Activated naive CD8-positive, alpha-beta T cell treated with anti-CD3 and anti-CD28 coated beads, Interleukin-2, amount 50 U/mL, for 24 hours (primary cell): ENCODE measurements at places on chromosomes 1 and 21.
A peak's percentile ranks its signal among the peaks of the same experiment; 100 is the strongest.

GRCh38 chr1:90838720-90839119 lies 121.6 kb upstream of the BARHL2 start:
- no peak for DNase-seq

DNA sequence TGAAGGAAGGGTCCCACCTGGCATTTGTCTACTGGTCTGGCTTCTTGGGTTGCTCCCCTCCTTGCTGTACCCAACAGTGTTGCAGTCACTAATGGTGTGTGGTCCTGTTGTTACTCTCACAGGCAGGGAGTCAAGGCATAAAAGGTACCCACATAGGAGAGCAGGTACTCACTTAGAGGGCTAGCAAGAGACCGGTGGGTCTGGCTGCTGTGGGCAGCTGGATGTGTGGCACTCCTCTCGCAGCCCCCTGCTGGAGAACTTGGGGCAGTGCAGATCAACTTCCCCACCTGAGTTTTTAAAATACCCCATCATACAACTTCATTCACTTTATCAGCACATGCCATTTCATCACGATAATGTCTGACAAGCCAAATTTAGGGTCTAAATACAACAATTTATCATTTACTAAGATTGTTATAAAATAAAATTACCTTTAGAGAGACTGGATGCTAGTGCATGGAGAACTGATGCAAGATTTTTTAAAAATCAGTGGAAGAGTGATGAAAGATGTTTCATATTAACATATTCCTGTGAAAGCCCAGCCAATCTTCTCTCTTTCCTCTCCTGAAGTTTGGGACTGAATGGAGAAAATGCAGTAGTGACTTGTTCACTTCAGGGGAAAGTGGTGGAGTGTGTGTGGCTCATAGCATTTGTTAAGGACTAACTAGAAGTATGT lies 42.8 kb downstream of the ACP6 start:
- DNase-seq = peak; percentile 63

DNA sequence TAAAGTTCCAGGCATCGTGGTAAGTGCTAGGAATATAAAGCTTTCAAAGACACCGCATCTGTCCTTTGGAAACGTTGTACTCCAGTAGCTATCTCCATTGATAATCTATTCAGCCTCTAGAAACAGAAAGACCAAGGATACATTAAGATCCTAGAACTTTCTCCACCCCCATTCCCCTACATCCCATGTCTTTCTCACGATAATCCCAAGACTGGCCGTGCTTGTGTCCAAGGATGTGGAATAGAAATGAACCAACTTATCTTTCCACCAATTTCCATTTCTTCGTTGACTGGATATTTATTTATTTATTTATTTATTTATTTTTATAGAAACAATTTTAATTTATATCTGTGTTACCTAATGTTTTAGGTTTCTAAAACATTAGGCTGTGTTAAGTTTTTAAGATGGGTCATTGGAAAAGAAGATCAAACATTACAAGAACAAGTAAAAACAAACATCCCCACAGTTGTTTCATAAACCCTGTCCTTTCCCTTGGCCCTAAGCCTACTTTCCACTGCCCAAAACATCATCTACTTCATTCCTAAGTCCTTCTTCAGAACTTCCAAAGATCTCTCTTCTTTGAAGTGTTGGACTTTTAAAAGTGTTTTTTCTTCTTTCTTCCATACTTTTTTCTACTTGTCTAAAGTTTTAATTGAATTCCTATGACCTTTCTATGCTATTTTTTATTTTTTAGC lies 39.7 kb downstream of the LRRC8C start:
- DNase-seq = no peak

GRCh38 chr1:17919525-17920439 lies 164.6 kb downstream of the ACTL8 start:
- DNase-seq = no peak

DNA sequence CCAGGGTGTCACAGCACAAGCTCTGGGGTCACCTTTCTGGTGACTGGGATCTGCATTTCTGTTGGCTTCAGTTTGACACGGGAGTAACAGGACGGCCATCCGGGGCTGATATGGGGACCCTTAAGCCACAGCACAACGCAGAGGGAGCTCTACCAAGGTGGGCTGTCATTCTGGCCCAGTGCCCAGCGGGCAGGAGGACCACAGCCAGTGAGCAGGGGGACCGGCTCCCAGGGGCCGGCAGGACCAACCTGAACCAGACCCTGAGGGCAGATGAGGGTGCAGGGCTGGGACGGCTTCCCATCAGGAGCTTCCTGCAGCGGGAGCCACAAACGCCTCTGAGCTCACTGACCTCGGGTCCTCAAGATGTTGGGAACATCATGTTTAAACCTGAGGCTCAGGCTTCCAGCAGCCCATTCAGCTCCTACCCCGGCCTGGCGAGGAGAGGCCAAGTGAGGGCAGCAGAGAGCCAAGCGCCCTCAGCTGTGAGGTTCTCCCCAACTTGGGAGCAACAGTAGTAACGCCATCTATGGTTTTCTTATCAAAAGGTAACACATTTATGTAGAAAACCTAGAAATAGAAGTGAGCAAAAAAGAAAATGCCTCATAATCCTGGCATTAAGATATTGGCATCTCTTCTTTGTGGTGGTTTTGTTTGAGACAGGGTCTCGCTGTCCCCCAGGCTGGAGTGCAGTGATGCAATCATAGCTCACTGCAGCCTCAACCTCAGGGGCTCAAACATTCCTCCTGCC lies 26.8 kb downstream of the TMEM201 start:
- DNase-seq = peak; percentile 59

- peak; percentile 35 for DNase-seq
These were observed 9.0 kb upstream of the CSF1 start for GRCh38 chr1:109901524-109902145.

- DNase-seq = no peak
These were observed 8.9 kb downstream of the GABRD start for GRCh38 chr1:2027961-2028583.

GRCh38 chr1:7886405-7886745 lies 33.5 kb upstream of the UTS2 start:
- no peak for DNase-seq

DNA sequence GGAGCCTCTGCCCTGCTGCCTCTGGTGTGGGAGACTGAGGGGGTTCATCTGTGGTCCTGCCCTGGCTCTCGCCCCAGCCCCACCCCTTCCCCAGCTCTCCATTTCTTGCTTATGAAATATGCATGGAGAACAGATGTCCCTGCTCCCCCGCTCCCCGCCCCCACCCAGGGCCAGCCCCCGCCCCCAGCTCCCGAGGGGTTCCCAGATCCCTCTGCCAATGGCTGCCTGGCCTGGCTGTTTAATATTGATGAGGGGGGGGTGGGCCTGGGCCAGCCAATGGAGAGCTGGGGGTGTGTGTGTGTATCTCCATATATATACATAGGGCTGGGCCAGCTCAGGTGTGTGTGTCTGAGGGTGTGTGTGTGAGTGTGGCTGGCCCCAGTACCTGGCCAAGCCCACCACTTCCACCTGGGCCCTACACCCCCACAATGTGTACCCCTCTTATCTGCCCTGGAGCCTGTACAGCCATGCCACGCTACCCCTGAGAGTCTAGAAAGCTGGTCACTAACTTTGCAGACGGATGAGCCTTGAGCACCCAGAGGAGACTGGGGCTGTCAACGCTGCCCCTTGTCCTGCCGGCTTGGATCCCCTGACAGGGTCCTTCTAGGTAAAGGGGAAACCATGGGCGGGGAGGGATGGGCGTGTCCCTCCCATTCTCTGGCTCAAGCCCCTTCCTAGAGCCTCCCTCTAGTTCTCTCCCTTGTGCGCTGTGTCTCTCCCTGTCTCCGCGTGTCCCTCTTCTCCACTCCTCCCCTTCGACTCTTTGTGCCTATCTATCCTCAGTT lies at the start of gene NHLH1:
Gene NHLH1 (plus strand): TSS at position 341 of the 785 bp plus-strand sequence. CDS start 3,661 bp downstream, outside the sequence.
- no peak for DNase-seq

DNA sequence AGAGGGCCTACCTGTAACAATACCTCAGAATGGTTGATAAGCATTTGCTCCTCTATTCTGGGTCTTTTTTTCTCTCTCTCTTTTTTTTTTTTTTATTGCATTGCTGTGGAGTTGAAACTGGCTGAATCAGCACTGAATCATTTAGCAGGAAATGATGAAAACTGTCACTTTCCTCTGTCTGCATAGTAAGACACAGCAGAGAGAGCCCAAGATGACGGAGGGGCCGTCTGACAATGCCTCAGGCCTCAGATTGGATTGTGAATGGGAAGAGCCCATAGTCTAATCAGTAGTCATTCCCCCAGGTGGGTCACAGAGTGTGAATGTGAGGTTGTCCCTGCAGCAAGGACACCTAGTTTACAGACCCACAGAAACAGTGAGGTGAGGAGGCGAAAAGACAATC lies 193.2 kb upstream of the PLXNA2 start:
- no peak for DNase-seq

DNA sequence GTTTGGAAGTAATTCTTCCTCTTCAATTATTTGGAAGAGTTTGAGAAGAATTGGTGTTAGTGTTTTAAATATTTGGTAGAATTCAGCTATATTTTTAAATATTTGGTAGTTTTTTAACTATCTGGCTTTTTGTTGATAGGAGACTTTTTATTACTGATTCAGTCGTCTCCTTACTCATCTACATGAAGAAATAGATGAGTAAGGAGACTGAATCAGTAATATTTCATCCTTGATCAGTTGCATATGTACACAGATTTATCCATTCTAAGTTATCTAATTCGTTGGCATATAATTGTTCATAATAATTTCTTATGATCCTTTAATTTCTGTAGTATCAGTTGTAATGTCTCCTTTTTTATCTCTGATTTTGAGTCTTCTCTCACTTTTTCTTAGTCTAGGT lies 224.1 kb downstream of the GPR52 start:
- DNase-seq = no peak

DNA sequence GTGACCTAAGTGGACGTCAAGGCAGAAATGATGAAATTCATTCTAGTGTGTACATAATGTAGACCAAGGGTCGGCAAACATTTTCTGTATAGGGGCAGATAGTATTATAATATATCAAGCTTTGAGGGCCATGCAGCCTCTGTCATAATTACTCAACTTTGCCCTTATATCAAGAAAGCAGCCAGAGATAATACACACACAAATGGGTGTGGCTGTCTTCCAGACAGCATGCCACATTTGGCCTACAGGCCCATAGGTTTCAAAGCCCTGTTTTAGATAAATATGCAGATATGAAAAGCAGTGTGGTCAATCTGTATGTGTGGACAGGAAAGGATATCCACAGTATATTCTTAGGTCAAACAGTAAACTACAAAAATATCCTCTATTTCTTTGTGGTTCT lies 320.1 kb upstream of the FMN2 start:
- DNase-seq = no peak

DNA sequence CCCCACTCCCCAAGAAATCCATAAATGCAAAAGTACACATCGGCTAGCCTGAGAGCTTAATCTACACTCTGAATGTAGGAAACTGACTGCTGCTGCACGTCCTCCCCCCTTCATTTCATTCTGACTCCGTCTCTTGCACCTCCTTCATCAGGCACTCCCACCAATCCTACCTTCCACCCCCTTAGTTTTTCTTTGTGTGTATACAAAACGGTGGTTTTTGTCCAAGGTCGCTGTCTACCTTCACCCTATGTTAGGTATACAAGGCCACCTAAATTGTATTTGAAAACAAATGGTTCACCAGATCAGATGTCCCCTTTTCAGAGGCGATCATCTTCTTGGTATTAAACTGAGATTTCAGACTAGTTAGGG lies 1.9 kb downstream of the WDR26 start:
- DNase-seq = no peak

DNA sequence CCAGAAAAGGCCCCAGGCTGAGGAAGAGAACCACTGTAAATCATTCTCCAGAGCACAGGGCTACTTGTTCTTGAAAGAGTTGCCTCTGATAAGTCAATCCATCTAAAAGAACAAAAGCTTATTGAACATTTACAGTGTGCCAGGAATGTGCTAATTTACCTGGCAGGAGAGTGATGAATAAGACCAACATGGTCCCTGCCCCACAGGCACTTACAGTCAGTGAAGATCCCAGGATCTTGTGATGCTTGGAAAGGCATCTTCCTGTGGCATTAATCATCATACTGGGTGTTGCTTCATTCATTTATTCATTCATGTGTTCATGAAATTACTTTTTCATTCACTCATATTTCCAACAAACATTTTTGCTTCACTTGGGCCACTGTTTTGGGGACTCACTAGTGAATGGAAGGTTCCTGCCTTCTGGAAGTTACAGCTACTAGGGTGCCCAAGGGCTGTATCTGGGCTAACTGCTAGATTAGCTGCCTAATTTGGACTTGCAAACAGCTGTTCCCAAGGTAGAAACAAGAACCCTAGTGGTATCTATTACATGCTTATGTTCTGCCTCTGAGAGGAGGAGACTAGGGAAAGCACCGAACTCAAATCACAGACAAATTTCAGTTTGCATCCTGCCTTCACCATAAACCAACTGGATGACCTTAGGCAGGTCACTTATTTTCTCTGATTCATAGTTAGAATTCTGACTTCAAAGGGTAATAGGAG lies 133.5 kb downstream of the CLIC6 start:
- DNase-seq = no peak

DNA sequence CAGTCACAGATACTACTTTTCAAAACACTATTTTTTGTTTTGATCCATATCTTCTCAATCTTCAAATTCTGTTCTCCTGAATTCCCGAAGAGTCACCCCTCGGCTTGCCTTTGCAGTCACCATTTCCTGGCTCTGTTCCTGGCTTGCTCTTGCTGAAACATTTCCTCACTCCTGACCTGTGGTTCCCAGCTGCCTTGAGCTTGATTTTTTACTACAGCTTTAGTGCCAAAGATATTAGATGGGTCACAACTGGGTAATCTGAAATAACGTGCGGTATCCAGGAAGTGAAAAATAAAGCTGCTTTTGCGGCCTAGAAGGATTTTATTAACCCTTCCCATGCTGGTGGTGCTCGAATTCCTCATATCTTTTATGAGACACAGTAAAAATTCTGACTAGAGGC lies 318.8 kb downstream of the PCP4 start:
- DNase-seq = no peak

- DNase-seq = no peak
These were observed 17.4 kb upstream of the CD1D start for GRCh38 chr1:158163000-158163947.

GRCh38 chr1:214318956-214319736 lies 38.2 kb downstream of the SMYD2 start:
- no peak for DNase-seq

- no peak for DNase-seq
These were observed 40.0 kb downstream of the L1TD1 start for GRCh38 chr1:62234688-62235087.

DNA sequence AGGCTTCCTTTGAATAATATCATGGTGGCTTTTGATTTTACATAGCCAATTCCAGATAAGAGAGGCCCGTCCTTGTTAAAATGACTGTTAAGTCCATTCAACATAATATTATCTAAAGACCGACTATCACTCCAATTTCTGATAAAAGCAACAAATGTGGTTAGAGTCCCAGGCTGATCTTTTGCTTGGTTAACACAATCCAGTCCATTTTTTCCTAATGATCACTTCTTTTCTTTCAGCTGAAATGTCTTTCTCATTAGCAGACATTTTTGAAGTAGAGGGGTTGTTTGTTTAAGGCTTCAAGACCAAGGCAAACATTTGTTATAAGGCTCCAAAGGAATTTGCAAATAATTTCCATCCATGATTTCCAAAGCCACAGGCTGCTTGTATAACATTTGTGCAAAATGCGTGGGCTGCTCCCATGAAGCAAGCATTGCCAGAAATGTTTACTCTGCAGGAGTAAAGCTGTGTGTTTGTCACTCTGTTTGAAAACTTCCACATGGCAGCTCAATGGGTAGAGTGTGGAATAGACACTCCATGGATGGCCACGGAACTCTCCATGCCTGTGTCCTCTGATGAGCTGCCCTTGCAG lies 111.5 kb downstream of the PSMG1 start:
- no peak for DNase-seq

GRCh38 chr1:180615493-180616290 lies 16.1 kb upstream of the XPR1 start:
- DNase-seq = no peak
